Stimulated activated CD4-positive, alpha-beta T cell treated with anti-CD3 and anti-CD28 coated beads, TNF-alpha, amount 100 ng/mL, for 1 hour (primary cell): ENCODE measurements at places on chromosomes 12 and 14.

- DNase-seq = no peak
Measured at GRCh38 chr12:253116-253831, 9.4 kb downstream of the SLC6A13 start.

GRCh38 chr12:104643093-104643818 is 186.5 kb downstream of the CHST11 start:
- no peak for DNase-seq

DNA sequence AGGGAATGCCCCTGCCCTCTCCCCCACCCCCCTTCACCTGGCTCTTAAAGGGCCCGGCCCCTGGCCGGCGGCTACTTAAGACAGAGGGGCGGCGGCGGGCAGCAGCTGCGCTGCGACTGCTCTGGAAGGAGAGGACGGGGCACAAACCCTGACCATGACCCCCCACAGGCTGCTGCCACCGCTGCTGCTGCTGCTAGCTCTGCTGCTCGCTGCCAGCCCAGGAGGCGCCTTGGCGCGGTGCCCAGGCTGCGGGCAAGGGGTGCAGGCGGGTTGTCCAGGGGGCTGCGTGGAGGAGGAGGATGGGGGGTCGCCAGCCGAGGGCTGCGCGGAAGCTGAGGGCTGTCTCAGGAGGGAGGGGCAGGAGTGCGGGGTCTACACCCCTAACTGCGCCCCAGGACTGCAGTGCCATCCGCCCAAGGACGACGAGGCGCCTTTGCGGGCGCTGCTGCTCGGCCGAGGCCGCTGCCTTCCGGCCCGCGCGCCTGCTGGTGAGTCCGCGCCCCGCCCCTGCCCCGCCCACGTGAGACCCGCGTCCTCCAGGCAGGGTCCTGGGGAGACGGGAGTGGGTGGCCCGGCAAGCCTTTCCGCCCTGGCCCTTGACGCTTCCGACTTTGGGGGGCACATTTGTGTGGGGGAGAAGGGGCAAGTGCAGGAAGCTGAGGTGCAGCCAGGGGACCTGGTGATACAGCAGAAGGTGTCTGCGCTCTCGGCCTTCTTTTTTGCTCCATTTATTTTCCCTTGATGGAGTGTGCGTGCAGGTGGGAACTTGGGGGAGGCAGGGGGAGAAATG is at the start of gene IGFBP6:
Gene IGFBP6, plus strand, starts transcription at position 104 of the 790 bp plus-strand sequence. Its CDS starts 51 bp downstream, at position 155.
- peak; percentile 13 for DNase-seq

GRCh38 chr14:61183196-61183885 is 97.8 kb downstream of the TMEM30B start:
- no peak for DNase-seq

- DNase-seq = no peak
Measured at GRCh38 chr12:14577344-14577743, 9.7 kb upstream of the PLBD1 start.

- DNase-seq = no peak
Measured at GRCh38 chr12:47414511-47414910, 291.3 kb downstream of the RPAP3 start.

DNA sequence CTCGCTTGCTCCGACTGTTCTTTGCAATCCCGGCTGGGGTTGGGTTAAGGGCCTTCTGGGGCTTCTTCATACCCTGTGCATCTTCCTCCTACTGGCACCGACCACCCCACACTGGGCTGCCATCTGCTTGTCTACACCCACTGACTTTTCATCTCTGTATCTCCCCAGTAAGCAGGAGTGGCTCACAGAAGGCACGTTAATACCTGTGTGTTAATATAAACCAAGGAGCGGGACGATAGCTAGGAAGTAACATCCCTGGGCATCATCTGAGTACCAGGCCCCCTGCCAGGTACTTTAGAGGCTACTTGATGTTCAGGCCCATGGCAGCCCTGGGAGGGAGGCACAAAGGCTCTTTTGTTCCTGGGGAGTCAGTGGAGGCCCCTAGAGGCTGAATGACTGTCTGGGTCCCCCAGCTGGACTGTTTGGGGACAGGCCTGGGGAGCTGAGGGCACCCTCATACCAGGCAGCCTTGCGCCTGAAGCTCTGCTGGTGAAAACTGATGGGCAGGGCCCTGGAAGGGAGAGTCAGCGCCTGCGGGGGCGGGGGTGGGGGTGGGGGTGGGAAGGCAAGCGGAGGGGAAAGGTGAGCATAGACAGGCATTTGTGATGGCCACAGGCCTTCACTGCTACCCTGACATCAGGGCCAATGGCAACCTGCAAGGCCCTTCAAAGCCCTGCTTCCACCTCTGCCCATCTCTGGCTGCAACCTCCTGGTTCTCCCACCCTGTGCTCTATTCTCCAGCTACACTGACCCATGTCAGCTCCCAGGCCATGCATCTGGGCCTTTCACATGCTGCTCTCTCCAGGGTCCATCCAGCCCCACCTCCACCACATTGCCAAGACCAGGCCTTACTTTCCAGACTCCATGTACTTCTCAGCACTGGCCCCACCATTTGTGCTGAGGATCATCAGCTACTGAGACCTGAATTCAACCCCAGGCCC is 34.2 kb upstream of the DEGS2 start:
- no peak for DNase-seq
